ENCODE measurements at places on chromosomes 2 and 18. TPM values are rescaled to one million over a fixed set of nuclear protein-coding genes. Genes with fewer than 3 reads are reported as not detected.

Gene TEX44
- total RNA-seq = not detected

Gene UPP2
- not detected for total RNA-seq

- DNase-seq = peak; percentile 43
Observed at GRCh38 chr2:111162718-111163331, 42.1 kb downstream of the BCL2L11 start.

GRCh38 chr2:230664128-230664527 lies 48.5 kb upstream of the CAB39 start:
- DNase-seq = peak; percentile 75

DNA sequence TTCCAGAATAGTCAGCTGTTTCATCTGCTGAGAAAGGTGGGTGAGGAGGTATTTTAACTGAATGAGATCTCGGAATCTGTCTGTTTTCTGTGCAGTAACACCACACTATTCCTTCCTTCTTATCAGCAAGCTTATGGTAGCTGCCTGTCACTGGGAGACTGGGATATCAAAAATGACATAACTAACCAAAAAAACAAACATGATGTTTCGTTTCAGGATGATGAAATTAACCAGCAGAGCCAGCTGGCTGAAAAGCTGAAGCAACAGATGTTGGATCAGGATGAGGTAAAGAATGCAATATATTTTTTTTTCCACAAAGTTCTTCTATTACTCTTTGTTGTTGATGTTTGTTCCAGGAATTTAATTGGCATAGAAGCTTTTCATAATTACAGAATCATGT lies 59.8 kb upstream of the LYPD6B start:
- DNase-seq = no peak

DNA sequence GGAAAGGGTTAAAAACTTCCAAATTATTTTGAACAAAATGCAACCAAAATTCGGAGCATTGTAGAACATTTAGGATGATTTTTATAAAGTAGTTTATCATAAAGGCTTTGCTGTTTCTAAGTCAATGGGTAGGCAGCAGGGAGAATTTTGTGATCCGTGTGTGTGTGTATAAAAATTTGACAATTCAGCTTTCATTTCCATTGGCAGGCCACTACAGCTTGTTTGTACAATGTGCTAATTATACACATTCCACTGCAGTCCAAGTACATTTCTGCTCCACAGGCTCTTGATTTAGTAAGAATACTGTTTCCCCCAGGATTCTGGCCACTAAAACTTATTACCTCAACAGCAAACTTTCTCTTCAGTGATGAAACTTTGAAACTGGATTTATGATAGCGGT lies 71.8 kb upstream of the LTBP1 start:
- DNase-seq = no peak

Gene PDE1A
- total RNA-seq = 0.90 TPM

GRCh38 chr2:40062381-40062780 lies 283.3 kb upstream of the THUMPD2 start:
- DNase-seq = no peak

DNA sequence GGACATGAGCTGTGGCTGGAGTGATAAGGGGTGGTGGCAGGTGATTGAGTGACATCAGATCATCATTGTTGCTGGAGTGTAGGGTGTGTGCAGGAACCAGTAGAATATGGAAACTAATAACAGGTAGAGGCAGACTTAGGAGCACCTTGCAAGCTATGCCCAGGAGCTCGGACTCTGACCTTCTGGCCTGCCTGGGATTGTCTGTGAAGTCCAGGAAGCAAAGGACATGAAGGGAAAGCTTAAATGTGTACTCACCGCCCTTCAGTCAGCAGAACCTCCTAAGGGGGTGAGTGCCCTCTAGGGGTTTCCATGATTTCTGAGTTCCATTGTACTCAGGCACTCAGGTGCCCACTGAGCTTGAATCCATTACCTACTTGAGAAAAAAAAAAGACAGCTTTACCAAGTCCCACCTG lies 104.2 kb downstream of the CRIM1 start:
- DNase-seq = peak; percentile 63

Data from IMR-90 (cell line).